ENCODE measurements at places on chromosomes 16 and 17.

GRCh38 chr16:23754594-23755483 lies at the start of gene CHP2:
Gene CHP2, plus strand, starts transcription at chr16:23755026. Its CDS starts 24 bp downstream, at chr16:23755050.
- no peak for DNase-seq

- no peak for DNase-seq
These were observed 4.8 kb downstream of the ARRB2 start for GRCh38 chr17:4715063-4715744.

- DNase-seq, result no peak
These were observed 157.4 kb upstream of the MAF start for GRCh38 chr16:79757968-79758367.

GRCh38 chr17:42408061-42408460 lies 15.0 kb downstream of the CAVIN1 start:
- no peak for DNase-seq

GRCh38 chr16:10824111-10824893 lies 5.7 kb upstream of the TVP23A start:
- no peak for DNase-seq

DNA sequence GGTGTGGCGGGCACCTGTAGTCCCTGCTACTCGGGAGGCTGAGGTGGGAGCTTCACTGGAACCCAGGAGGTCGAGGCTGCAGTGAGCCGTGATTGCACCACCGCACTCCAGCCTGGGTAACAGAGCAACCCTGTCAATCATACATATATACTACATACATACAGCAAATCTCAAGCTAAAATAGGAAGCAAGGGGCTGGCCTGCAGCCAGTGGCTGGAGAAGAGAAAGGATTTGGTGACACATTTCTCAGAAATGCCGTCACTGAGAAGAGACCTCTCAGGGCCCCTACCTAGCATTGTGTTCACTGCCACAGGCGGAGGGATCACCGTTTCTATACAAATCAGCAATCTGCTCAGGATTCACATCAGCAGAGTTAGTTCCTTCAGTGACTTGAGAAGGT lies 16.9 kb downstream of the NARF start:
- DNase-seq, result no peak

DNA sequence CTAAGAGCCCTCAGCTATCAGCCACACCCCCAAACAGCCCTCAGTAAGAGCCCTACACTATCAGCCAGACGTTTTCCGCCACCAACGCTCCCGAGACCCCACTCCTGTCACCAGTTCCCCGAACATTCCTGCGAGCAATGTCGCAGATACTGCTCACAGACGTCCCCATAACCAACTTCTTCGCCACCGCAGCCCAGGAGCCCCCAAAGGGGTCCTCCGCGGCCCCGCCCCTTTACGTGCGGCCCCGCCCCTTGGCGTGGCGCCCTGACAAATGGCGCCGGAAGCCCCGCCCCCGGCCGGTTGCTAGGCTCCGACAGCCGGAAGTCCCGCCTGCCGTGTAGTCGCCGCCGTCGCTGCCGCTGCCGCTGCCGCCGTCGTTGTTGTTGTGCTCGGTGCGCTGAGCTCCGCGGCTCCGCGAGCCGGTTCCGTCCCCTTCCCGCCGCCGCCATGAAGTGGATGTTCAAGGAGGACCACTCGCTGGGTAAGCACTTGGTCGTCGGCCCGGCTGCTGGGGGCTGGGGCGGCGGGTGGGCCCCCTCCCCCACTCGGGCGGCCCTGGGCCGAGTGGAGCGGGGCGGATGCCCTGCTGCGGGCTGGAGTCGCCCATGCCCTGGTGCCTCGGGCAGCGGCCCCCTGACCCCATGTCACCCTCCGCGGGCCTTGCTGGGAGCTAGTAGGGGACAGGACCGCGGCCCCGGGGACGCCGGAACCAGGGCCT lies at the start of gene GABARAPL2:
Gene GABARAPL2, plus strand, starts transcription at position 340 of the 718 bp plus-strand sequence. Its CDS starts 108 bp downstream, at position 448.
- peak; percentile 69 for DNase-seq

GRCh38 chr16:10741844-10742243 lies 1.8 kb upstream of the NUBP1 start:
- no peak for DNase-seq

DNA sequence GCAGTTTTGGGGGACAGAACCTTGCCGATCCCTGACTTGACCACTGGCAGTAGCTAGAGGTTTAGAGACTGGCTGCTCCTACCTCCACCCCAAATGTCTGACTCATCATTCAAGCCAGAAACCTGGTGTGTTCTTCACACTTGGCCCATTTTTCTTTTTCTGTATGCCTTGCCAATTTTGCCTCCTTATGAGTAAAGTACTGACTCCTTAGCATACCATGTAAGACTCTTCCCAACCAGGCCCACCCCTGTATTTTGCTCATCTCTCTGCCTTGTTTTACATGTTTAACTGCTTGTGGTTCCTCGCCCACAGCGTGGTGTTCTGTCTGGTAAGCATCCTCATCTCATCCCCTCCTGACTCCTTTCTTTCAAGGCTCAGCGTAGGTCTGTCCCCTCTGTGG lies 37.9 kb downstream of the NUP88 start:
- DNase-seq, result no peak

- DNase-seq, result no peak
These were observed 11.5 kb downstream of the RPGRIP1L start for GRCh38 chr16:53692146-53692545.

GRCh38 chr16:1876468-1876867 lies 4.5 kb upstream of the MEIOB start:
- no peak for DNase-seq

DNA sequence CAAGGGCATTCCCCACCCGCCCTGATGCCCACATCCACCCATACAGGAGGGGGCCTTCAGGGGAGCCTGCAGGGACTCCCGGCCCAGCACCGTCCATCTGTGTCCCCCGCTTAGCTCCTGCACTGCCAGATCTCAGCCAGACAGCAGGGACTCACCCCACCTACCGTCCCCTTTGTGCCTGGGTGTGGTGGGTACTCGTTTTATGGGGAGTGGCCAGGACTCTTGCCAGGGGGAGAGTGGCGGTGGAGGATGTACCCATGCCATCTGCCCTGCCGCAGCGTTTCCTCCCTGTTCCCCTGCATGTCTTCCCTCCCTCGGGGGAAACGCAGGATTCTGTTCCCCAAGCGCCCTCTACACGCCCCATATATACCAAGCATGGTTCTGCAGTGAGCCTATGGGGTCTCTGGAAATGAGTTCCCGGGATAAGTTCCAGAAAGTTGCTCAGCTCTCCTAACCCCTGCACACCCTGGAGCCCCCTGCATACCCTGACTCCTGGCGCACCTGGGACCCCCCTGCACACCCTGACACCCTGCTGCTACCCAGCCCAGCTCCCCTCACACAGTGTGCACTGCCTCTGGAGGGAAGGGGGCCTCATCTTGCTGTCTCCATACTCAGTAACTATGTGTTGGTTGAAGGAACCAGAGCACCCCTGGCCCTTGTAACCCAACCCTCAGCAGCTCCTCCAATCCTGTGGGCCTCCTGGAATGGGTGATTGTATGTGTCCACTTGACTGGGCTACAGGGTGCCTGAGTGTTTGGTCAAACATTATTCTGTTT lies 4.2 kb upstream of the MAFG start:
- no peak for DNase-seq

DNA sequence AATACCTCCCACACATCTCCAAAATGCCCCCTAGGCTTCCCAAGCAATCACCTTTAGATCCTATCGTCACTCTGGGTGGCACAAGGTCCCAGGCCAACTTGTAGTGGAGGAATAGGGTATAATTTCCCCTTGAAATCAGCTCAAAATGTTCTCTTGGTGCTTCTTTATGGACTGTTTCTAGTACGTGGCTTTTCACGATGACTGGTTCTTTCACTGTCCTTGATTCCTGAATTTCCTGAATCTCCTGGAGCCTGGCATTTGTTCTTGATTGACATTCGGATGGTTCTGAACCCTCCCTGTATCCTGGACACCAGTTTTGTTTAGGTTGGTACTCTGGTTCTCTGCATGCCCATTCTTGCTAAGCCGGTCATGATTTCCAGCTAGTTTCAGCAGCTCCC lies 6.9 kb upstream of the VPS53 start:
- DNase-seq, result no peak

- no peak for DNase-seq
These were observed 7.0 kb upstream of the PPP1R27 start for GRCh38 chr17:81841866-81842265.

- no peak for DNase-seq
These were observed 40.2 kb downstream of the SLC7A5 start for GRCh38 chr16:87828907-87829621.

DNA sequence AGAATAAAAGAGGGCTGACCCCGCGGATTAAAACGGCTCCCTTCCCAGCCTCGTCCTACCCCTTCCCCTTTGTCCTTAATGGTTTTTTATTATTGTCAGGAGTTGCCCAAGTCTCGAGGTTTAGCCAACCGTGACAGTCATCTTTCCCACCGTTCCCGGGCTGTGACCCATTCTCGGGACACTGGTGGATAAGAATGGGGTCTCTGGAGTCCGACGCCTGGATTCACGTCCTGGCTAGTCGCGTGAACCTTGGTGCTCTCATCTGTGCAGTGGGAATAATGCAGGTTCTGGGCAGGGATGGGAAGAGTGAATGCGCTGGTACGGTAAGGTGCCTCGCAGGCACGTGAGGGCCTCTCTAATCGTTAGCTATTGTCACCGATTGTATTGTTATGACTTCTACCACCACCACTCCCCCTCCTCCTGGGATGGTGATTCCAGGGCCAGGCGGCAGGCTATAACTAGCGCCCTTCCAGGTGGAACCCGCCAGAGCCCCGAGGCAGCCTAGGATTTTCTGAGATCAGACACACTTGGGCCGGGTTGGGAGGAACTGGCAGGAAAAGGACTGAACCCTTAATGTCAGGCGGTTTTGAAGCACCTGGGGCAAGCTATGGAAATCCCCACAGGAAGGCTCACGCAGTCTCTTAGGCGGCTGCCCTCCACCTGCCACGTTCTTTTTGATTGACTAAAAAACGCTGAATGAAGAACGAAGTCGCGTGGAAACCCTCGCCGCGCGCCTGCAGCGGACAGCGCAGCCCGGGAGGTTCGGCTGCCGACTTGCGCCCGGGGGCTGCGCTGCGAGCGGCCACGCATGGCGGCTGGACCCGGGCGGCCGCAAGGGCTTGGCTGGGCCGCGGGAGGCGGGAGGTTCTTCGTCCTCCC lies 2.7 kb downstream of the HS3ST3B1 start:
- DNase-seq, result no peak

GRCh38 chr16:48969611-48970010 lies 312.0 kb downstream of the CBLN1 start:
- DNase-seq, result no peak

DNA sequence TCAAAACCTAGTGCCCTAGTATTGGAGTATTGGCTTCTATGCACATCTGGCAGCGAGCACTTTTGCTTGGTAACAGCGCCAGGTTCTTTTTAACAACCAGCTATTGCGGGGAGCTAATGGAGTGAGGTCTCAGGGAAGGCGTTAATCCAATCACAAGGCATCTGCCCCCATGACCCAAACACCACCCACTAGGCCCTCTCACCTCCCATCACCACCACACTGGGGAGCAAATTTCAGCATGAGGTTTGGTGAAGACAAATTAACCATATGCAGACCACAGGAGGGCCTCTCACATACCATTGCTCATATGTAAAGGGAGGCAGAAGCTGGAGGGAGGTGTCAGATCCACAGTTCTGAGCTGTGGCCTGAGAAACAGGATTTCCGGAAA lies 893 bp upstream of the ODF4 start:
- DNase-seq, result no peak

All from NCI-H2081 (cell line).